ENCODE measurements at places on chromosomes 6 and 20.

DNA sequence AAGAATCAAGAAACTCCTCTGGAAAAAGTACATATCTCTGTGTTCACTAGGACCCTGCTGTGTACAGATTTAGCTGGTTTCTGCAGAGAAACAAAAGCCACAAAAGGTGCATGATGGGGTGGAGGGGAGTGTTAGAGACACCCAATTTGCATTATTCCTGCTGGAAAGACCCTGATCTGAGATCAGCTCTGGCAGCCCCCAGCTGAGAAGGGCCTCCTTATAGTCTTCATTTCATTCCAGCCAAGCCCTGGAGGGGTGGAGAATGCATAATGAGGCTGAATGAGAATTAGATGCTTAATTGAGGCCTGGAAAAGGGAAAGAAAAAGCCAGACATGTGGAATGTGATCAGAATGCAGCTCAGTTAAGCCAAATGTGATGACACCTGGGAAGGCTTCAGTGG lies 545.6 kb downstream of the KIF16B start:
- no peak for DNase-seq

GRCh38 chr20:3037654-3038053 lies 5.8 kb upstream of the GNRH2 start:
- DNase-seq = no peak

DNA sequence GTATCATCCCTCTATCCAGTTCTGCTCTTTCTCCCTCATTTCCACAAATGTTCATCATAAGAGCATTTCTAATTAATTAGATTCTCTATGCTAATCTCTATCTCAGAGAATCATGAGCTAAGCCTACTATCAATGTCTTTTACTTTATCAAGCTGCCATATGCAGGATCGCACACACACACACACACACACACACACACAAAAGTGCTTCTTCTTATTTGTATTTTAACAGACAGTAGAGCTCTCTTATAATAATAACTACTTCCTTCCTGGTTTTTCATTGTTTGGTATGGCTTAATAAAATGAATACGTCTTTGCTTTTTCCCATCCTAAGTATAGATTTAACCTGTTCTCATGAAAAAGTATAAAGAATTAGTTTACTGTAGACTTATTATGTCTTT lies 170.2 kb downstream of the HAO1 start:
- no peak for DNase-seq

DNA sequence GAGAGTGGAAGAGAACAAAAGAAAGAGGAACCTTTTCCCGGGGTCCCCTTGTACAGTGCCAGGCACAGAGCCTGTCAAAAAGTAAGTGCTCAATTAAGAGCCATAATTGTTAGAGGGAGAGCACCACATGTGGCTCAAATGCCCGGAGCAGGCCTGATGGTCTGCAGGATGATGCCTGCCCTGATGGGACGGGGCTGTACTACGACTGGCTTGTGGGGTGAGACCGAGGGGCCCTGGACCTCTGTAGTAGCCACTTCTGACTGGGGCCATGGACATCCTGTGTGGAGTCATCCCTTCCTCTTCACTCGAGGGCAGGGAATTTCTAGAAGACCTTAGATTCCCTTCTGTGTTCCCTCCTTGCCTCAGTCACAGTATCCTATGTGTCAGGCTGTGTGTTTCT lies 47.9 kb downstream of the KCNK5 start:
- DNase-seq = no peak

- no peak for DNase-seq
These were observed 14.9 kb downstream of the TREML2 start for GRCh38 chr6:41186031-41186562.

DNA sequence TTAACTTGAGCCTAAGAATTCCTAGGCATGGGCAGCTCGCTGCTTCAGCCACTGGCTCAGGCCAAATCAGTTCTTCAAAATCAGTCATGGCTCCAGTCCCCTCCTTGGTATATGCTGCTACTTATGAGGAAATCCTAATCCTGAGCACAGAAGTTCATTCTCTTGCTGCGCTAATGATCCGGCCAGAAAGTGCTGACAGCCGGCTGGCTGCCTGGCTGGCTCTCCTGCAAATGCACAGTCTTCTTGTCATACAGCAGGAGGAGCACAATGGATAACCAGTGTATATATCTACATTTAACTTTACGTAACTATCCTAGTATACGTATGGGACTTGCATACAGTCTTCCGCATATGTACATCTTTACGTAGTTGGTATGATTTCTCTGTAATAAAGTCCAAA lies 500.8 kb downstream of the PRKN start:
- DNase-seq = no peak

- no peak for DNase-seq
These were observed 95.9 kb downstream of the SMOC2 start for GRCh38 chr6:168536665-168537539.

GRCh38 chr6:56033401-56033800 lies 158.0 kb upstream of the BMP5 start:
- DNase-seq = no peak

DNA sequence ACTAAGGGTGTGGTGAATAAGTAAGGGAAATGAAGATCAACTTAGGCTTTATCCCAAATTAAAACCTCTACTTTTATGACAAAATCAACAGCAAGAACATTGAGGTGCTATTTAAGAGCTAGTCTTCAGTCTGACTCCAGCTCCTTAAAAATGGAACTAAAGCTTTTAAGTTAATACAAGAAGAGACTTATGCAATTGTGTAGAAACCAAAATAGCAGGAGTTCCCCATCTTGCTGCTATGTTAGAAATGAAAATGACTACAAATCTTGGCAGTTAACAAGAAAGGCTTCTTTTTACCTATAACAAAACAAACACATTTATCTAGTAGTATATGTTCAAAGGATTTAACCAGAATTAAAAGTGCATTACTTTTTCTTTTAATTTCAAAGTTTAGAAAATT lies 25.7 kb downstream of the HMGN3 start:
- no peak for DNase-seq

- no peak for DNase-seq
These were observed 51.4 kb upstream of the BLCAP start for GRCh38 chr20:37579106-37579505.

DNA sequence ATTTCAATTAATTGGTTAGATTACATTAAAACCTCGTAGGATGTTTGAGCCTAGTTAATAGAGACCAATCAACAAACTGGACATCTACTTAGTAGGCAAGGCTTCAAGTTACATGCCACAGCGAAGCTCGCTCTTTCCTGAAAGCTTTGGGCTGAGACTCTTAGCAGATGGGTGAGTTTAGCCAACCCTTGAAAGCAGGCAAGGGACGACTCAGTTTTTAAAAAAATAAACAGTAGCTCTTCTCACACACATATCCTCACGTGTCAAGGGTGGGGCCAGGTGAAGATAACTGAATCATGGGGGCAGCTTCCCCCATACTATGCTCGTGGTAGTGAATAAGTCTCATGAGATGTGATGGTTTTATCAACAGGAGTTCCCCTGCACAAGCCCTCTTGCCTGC lies 775 bp downstream of the MTFR2 start:
- no peak for DNase-seq

DNA sequence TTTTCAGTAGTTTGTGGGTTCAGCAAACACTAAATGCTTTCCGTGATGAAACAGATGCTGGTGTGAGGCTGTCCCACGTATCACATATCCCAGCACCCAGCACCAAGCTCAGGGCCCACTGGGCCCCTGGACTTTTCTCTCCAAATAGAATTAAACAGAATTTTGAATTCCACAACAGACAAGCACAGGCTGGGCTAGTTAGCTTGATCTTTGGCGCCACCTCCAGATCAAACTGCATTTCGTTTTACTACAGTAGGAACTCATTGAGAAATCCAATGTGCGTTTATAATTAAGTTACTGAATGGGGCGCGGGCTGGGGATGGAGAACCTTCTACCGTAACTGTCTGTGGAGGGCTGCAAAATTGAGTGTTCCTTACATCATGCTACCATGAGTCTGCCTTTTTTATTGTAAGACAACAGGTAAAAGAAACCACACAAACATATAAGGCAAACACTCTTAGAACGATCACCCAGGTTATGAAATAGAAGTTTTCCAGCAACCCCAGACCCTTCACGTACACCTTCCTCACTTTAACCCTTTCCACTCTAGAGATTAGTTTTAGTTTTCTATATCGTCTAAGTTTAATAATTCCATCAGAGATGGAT lies 107.8 kb downstream of the ZFP64 start:
- no peak for DNase-seq

DNA sequence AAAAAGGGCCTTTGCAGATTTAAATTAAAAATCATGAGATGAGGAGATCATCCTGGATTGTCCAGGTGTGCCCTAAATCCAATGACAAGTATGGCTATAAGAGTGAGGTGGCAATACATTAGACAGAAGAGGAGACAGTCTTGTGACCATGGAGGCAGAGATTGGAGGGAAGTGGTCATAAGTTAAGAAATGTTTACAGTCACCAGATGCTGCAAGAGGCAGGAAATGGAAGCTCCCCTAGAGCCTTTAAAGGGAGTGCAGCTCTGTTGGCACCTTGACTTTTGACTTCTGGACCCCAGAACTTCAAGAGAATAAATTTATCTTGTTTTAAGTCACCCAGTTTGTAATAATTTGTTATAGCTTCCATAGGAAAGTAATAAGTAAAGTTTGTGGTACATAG lies 61.1 kb downstream of the HMGN3 start:
- DNase-seq = no peak

DNA sequence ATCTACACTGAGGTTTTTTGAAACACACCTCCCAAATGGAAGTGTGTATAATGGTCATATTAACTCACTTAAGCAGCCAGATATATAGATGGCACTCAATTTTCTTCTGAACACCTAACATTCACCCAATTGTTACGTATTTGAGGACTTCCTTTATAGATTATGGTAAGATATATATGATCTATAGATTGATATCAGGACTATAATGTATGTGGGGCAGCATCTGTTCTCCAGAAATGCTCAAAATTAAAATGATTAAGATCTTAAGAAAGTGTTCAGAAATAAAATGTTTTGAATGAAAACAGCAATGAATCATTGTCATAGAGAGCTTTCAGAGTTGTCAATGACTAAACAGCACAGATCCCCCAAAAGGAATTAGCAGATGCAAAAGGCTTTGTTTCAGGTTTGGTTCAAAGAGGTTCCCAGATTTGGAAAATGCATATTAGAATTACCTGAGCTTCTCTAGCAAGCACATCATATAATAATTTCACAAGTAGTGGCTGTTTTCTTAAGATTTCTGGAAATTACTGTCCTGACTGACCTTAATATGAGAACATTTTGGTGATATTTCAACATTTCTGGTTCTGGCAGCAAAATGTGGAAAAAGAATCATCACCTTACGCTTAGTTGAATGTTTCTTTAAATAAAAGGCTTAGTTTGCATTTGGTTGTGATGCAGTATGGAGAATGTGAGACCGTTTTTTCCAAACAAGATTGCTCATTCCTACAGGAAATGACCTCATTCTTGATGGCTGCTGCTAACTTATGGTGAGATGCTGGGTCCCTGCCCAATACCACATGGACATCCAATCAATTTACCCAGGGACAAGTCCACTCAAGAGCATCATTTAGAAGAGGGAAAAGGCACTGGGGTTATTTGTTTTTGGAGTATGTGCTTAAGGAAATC lies 31.5 kb downstream of the TRAF3IP2 start:
- no peak for DNase-seq

DNA sequence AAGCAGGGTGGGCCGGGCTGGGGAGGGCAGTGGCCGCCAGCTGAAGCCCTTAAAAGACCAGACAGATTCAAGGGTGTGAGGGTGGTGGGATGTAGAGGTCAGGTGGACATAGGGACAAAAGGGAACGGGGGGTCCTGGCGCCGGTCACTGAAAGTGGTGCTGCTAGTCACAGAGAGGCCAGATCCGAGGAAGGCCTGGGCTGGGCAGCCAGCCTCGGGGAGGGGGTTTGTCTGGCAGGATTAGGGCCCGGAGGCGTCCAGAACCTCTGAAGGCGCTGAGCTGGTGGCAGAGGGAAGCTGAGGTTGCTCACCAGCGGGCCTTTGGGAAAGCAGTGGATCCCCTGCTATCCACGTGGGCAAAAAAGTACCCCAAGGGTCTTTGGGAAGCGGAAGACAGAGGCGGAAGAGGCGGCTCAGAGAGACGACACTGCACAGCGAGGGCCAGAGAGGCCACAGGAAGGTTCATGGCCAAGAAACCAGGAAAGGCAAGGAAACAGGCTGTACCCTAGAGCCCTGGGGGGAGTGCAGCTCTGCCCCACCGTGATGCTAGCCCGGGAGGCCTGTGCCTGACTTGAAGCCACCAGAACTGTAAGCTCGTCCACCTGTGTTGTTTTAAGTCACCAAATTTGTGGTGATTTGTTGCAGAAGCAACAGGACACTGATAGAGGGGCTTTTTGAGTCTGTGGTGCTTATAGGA lies 106.0 kb downstream of the TMEM242 start:
- DNase-seq = no peak

DNA sequence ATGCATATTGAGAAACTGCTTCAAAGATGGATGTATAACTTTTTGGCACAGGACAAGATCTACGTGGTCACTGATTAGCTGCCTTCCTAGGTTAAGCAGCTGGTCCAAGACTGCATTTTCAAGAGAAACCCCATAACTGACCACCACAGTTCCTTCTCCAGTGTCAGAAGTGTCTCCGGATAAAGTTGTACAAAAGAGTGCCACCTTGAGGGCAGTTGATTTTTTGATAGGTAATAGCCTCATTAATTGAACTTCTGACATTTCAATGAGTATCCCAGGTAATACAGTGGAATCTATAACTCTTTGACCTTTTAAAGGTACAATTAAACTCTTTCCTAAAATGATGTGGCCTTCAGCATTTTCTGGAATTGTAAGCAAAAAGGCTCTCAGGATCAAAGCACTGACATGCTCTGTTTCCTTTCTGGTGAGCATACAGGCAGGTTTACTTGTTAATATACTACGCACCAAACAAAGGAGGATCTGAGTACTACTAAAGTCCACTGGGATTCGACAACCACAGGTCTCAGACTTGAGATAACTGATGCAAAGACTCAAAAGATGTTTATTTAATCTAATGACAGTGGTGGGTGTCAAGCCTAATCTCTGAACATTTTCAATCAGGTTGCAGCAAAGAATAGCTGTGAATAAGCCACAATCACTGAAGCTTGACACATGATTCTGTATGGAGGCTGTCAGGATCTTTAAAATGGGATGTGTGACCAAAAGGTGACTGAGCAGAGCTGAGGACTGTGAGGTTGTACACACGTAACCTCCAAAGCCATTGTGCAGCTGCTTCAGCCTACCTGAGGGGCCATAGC lies 21.2 kb downstream of the MKKS start:
- no peak for DNase-seq

DNA sequence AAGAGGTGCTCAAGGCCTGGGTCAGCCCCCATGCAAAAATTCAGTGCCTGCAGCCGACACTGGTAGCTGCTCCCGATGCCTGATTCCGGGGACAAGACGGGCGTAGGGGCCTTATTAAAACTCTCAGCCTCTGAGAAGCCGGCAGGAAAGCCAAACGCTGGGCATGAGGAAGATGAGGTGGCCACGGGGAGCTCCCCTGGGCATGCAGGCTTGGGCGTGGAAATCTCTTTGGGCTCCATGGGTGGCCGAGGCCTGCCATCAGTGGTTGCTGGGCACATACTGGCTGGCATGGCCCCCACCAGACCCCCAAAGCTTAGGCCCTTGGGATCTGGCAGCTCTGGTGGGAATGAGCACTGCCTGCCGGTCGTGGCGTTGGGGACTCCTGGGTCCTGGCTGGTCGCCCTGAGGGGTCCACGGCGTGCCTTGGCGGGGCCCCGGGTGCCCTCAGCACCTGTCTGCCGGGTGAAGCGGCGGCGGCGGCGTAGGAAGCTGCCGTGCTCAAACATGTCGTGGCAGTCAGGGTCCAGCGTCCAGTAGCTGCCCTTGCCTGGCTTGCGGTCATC lies 586 bp downstream of the FOXS1 start:
- DNase-seq = no peak
